ENCODE measurements at places on chromosomes 5 and 9.
A peak's percentile ranks its signal among the peaks of the same experiment; 100 is the strongest.

DNA sequence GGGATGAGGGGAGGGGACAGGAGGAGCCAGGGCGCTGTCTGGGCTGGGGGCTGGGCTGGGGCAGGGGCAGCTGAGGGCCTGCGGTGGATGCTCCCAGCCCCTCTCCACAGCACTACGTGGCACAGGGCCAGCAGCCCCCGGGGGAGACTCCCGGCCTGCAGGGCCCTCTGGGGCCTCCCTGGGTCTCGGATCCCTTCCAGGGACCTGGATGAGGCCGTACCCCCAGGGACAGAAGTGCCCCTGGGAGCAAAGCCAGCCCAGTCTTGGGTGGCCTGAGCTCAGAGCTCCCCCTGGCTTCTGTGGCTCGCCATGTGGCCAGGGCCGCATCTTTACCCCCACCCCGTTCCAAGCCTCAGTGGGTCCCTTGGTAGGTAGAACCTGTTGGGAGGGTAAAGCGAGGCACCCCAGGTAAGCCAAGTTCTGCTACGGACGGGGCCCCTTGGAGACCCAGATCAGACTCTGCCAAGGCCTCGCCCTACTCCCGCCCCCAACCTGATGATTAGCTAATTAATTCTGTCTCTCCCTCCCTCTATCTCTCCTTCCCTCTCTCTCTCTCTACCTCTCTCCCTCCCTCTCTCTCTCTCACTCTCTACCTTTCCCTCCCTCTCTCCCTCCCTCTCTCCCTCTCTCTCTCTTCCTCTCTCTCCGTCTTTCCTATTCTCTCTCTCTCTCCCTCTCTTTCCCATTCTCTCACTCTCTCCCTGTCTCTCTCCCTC lies 24.3 kb downstream of the KCNT1 start:
- DNase-seq, result no peak

- DNase-seq, result no peak
Measured at GRCh38 chr5:98593418-98593817, 180.0 kb upstream of the RGMB start.

DNA sequence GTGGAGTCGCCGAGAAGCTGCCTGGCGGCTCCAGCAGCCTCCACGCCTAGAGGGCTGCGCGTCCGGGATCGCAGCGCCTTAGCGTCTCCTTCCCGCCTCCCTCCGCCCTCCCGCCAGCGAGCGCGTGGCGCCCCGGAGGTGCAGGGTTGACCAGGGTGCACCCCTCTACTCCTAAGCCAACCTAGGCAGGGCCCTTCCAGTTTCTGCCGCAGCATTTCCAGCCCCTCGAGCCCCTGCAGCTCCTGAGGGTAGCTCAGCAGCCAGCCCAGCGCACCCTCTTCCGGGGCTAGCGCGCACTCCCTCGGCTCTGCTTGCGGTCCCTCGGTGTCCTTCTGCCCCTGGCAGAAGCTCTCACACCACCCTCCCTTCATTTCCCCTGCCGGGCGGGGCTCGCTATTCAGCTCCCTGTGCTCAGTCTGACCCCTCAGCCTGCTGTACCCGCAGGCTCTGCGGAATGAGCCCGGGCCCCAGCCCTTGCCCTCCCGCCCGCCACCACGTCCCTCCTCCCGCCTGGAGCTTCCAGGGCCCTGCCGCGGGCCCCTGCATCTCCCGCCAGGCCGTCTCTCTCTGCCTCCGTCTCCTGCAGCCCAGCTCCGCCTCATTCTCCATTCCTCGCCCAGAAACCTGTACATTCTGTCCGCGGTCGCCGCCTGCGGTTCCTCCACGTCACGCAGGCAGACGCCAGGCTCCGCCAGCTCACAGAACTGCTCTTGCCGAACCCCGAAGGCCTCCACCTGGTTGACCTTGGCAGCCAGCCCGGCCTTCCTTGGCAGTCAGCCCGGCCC lies 61.8 kb downstream of the SPATA31C2 start:
- peak; percentile 16 for DNase-seq

DNA sequence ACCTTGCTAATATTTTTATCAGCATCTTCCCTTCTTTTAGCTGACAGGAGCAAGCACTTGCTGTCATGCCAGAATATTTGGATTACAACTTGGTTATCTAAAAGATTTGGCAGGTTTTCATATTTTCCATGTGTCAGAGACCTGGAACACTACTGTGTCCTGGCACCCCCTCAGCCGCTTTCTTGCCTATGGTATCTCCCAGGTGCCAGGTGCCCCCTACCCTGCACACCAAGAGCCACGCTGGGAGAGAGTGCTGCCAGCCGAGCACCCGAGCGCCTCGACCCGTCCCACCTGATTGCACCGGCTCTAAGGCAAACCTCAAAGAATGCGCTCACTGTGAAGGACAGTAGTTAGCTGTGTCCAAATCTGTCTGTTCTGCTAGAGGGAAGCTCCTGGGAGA lies 84.8 kb downstream of the GTF3C4 start:
- no peak for DNase-seq

DNA sequence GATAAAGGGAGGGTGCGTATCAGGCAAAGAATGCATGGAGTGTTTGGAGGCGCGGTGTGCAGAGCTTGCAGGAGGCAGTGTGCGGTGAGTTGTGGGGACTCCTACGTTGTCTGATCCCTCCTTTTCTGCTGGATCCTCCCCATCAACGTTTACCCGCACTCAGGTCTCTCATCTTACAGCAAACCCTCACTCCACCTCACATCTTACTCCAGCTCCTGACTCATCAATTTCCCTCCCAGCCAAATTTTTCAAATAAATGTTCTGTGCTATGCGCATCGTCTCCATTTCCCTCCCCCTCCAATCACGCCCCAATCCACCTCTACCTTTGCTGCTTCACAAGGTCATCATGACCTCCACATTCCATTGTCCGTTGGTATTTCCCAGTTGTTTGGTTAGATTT lies 138.9 kb upstream of the KLF4 start:
- no peak for DNase-seq

DNA sequence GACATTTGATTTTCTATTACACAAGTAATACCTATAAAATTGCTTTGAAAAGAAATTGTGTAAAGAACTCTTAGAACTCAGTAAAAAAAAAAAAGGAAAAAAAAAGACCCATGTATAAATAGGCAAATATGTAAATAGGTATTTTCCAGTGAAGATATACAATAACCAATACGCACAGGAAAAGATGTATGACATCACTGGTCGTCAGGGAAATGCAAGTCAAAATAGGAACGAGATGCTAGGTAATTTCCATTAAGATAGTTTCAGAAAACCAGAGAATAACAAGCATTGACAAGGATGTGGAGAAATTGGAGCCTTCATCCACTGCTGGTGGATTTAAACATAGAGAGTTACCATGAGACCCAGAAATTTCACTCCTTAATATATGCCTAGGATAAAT lies 708.8 kb downstream of the MTRR start:
- no peak for DNase-seq

GRCh38 chr5:19608444-19609002 lies 379.5 kb downstream of the CDH18 start:
- no peak for DNase-seq

DNA sequence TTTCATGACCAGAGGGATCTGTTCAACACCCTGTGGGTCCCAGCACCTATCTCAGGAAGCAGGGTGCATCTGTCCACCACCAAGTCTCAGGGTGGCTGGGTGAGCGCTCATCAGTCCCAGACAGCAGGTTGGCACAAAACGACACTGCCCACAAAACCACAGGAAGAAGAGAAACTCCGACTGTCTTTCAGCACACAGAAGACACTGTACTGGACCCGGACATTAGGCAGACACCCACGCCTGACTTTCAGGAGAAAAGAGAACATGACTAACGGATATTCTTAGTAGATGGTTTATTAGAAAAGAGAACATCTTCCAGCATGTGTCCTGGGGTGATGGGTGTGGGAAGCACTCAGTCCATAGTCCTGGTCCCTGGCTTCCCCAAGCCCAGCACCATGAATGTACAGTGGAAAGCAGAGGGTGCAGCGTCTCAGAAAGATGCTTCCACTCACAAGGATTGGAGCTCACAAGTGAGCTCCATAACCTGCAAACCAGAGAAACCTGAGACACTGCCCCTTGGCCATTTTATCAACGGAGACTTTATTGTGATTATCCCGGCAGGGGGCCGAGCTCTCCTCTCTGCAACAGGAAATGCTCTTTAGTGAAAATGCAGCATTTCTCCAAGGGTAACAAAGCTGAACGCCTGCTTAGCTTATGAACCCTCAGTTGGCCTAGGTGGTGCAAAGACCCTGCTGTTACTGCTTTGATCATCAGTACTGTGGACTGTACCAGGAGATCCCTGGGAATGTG lies 35.8 kb upstream of the LCP2 start:
- peak; percentile 68 for DNase-seq

GRCh38 chr5:14893381-14893780 lies 21.8 kb upstream of the ANKH start:
- no peak for DNase-seq
